ENCODE measurements at places on chromosomes 12 and 14. TPM values are rescaled to one million over a fixed set of nuclear protein-coding genes. Genes with fewer than 3 reads are reported as not detected.

Gene MIP
- not detected for total RNA-seq

Gene FLVCR2
- 3.2 TPM for total RNA-seq

Gene B4GALNT3
- 6.9 TPM for total RNA-seq

Gene KLRC1
- total RNA-seq = 0.21 TPM

Gene BATF
- total RNA-seq = 152 TPM

Gene LTBR
- total RNA-seq = 0.32 TPM

Gene COX8C
- total RNA-seq = not detected

Gene SLC11A2
- total RNA-seq = 56.6 TPM

- no peak for DNase-seq
These were observed 15.0 kb upstream of the ORAI1 start for GRCh38 chr12:121611306-121611705.

DNA sequence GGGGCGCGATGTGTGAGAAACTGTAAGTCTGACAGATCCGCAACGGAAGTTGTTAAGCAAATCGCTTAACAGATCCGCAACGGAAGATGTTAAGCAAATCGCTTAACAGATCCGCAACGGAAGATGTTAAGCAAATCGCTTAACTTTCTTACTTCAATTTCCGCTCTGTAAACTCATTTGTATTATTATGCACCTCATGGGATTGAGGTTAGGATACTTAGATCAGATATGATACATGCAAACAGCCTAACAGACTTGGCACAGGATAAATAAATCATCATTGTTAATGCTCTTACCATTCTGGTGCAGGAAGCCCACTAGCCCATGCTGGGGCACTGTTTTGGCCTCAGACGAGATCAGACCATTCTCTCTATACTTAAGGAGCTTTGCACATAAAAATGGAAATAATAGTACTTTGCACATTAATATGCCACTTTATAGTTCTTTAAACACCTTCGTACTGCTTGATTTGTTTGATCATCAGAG is 399 bp downstream of the NCAPD2 start:
- DNase-seq = no peak

GRCh38 chr14:81765651-81766275 is 232.1 kb upstream of the SEL1L start:
- no peak for DNase-seq

DNA sequence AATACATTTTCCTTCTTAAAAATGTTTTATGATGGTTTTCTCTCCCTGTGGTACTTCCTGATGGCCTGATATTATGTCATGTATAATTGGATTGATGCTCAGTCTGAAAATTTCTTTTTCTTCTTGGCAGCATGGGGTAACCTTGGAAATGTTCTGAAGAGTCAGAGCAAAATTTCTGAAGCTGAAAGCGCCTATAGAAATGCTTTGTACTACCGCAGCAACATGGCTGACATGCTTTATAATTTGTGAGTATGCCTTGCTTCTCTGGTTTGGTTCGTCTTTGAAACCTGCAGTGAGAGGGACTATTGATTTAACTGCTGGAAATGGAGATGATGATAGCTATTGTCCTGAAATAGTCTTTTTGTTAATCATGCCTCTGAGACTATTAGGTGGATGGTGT is 243.6 kb downstream of the TMTC2 start:
- no peak for DNase-seq

GRCh38 chr12:108459149-108459548 is 55.9 kb upstream of the FICD start:
- no peak for DNase-seq

- DNase-seq = no peak
These were observed 12.3 kb downstream of the TNFAIP2 start for GRCh38 chr14:103135333-103136260.

- no peak for DNase-seq
These were observed 215.5 kb downstream of the AEBP2 start for GRCh38 chr12:19654650-19655376.

DNA sequence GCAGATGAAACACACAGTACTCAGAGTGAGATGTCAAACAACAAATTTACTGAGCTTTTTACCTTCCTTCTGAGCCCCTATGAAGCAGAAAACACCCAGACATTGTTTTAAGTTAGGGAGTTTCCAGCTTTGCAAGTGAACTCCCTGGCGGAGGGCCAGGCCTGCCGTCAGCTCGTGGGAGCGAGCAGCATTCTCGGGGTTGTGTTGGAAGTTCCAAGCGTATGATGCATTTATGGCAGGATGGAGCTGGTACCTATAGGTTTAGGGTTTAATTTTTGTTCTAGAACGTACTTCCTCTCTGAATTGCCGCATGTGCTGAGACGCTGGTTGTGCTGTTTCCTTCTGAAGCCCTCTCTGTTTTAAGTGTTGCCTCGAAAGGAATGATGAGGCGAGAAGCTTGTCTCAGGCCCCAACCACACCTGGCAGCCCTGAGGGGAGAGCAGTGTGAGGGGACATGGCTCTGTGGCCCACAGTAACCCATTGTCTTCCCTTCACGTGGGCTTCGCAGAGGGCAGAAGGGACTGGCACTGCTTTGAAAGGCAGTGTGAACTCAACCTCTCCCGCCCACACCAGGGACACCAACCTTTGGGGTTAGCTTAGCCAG is 76.6 kb downstream of the SSPN start:
- no peak for DNase-seq

- DNase-seq = no peak
These were observed 942.9 kb downstream of the RPS29 start for GRCh38 chr14:48643241-48643640.

DNA sequence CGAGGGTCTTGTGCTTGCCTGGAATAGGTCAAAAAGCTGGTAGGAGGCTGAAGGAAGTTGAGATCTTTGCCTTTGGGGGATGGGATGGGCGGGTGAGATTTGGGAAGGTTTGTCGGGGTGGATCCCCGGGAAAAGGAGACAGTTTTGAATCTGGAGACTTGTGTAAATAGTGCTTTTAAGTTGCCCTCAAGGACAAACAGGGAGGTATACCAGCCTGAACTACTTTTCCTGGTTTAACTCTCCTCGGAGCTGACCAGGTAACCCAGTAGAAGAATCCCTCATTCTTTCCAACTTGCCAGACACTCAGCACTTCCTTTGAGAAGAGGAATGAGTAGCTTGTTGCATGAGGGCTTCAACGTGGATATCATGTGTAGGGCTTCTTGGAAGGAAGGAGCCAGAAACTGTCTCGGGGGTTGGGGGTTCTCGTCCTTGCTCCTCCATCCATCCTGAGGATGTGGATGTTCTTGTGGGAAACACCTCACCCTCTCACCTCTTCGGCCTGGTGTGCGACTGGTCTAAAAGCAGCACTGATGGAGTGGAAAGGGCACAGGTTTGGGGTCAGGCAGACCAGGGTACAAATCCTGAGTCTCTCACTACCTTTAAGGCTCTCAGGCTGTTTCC is 1.9 kb downstream of the TEAD4 start:
- no peak for DNase-seq

DNA sequence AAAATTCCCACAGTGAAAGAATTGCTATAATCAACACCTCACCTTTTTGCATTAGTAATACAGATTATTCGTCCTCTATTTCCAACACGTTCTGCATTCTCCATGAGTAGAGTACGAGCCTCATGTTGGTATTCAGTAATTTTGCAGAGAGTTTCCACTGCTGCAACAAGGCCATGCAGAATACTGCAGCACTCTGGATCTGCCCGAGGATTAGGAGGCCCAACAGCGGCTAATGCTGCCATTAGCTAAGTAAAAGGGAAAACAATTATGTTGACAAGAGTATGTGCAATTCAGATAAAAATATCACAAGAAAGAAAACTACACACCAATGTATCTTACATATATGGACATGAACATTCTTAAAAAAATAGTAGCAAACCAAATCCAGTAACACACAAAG is 9.1 kb downstream of the INTS13 start:
- no peak for DNase-seq

DNA sequence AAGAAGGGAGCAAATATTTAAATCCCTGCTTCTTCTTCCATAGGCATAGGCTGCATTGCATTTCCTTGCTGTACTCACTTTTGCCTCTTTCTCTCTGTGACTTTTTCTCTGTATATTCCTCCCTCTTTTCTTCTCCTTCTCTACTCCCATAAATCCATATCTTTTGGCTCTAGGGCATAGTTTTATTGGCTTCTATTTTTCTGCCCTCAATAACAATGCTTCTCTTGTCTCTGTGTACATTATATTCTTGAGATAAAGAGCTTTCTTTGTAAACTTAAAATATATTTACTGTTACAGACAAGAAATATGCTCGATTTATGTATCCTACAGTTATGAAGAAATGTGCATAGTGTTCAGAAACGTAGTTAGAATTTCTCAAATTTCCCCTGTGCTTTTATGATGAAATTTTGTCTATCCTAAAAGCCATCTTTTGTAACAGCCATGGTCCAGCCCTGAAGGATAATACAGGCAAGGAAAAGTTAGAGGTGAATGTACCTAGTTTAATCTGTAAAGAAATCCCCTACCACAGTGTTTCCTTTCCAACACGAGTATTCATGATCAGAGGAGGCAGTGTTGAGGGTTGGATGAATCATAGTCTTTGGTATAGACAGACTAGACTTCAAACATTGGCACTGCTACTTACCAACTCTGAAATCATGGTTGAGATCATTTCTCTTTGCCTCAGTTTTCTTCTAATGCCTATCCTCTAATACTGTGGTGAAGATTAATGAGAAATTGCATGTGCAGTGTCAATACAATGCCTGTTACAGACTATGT is 173.3 kb upstream of the FAR2 start:
- no peak for DNase-seq

GRCh38 chr12:50061171-50061570 is 3.8 kb downstream of the ASIC1 start:
- DNase-seq = no peak

DNA sequence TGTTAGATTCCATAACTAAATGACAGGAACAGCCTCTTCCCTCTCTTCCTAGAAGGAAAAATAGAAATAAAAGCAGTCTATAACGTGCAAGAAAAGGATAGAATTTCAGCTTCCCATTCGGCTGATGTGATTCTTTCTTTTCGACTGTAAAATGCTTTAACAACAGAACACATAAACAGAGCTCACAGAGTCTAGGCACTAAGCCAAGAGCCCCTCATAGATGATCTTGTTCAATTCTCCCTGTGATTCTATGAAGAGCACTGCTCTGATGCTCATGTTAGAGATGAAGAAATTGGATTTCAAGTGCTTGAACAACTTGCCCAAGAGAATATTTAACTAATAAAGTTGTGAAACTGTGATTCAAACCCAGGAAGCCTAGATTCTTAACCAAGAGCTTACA is 232.7 kb downstream of the RPAP3 start:
- no peak for DNase-seq

GRCh38 chr12:12927211-12928079 is 24.5 kb downstream of the GPRC5D start:
- DNase-seq = peak; percentile 17

DNA sequence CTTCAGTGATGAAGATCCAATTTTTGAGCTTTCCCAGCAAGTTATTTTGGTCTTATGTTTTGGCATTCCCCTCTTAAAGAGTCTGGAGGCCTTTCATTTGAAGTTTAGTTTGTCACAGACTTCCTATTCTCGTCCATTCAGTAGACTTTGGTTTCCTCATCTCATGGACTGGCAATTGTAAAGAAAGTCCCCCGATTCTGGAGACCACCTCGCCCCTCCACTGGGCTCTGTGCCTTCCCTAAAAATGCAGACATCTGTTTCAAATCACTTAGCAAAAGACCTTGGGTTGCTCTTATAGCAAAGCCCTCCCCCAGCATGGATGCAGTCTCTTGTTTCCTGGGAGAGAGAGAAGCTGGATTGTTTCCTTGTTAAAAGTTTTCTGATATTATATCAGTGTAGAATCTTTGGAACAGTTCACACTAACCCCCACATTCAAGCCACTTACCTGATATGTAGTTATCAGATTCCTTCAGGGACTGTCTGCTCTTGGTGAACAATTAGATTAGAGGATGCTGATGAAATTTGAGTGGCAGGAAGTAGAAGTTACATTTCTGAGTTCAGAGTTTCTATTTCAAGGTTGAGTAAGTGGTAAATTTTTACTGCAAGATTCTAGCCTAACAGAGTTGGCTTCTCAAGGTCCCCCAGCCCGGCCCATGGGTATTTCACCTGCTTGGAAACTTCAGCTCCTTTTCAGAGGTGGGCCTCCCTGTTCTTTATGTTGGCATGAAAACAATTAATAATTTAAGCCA is 56.3 kb downstream of the PLXNC1 start:
- DNase-seq = no peak

- no peak for DNase-seq
These were observed 1.6 kb upstream of the MSI1 start for GRCh38 chr12:120370343-120371243.

DNA sequence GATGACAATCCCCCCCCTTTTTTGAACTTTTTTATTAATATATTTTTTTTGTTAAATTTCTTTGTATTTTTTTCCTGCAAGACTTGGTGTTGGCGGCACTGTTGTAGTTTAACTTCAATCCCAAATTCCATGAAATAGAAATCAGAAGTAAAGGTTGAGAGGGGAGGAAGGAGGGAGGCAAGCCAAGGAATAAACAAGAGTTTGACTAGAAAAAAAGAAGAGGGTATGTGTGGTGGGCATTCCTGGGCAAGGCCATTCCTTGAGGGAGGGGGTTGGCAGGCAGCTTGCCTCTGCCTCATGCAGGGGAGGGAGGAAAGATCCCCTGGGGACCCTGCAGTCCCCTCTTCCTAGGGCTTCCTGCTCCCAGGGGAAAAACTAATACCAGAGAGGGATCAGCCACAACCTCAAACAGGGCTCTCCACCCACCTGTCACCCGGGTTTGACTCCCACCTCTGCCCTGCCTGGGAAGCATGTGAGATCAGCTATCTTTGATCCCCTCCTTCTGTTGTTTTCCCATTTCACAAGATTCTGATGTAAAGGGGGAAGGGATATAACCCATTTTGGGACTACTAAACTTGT is 519 bp upstream of the AP1G2 start:
- DNase-seq = no peak

DNA sequence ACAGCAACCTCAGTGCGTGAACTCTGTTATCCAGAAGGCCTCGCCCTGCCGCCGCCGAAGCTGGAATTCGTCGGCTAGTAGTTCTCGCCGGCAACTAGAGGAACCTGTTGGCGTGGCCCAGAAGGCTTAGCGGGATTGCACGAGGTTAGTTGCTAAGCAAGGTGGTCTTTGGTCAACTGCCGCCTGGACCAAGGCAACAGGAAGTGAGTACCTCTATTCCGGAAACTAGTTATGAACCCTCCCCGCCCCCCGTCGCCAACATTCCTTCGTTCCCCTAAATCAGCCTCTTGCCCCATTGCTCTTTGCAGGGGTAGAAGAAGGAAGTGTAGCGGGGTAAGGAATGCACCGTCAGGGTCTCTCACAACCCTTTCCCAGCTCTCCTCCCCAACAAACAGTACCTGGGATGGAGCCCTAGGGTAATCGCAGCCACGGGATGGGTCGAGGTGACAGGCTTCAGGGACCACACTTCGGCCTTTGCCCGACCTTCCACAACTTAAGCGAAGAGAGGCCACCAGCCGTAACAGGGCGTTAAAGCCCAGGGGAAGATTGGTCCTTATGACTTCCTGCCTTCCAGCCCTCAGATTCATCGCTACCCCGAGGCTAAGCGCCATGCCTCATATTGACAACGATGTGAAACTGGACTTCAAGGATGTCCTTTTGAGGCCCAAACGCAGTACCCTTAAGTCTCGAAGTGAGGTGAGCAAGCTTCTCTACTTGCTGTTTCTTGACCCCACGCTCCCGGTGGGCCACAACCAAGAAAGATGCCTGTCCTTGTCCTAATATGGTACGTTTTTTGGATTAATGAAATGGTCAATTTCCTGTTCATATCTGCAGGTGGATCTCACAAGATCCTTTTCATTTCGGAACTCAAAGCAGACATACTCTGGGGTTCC is at the start of gene GMPR2:
GMPR2 (plus strand) TSS at position 285 of the 893 bp plus-strand sequence; CDS start at position 610, 325 bp downstream.
- peak; percentile 22 for DNase-seq
